ENCODE measurements at places on chromosomes 5 and 9.

GRCh38 chr5:160169326-160169725 is 50.1 kb upstream of the PWWP2A start:
- H3K27me3 ChIP-seq = no peaks in the 10 kb centered on the region
- H3K4me1 ChIP-seq = peaks cover 21% of the 10 kb centered on the region
- no peak overlapping the region for H3K27ac ChIP-seq
- no peak overlapping the region for H3K4me3 ChIP-seq
- DNase-seq = no peak

DNA sequence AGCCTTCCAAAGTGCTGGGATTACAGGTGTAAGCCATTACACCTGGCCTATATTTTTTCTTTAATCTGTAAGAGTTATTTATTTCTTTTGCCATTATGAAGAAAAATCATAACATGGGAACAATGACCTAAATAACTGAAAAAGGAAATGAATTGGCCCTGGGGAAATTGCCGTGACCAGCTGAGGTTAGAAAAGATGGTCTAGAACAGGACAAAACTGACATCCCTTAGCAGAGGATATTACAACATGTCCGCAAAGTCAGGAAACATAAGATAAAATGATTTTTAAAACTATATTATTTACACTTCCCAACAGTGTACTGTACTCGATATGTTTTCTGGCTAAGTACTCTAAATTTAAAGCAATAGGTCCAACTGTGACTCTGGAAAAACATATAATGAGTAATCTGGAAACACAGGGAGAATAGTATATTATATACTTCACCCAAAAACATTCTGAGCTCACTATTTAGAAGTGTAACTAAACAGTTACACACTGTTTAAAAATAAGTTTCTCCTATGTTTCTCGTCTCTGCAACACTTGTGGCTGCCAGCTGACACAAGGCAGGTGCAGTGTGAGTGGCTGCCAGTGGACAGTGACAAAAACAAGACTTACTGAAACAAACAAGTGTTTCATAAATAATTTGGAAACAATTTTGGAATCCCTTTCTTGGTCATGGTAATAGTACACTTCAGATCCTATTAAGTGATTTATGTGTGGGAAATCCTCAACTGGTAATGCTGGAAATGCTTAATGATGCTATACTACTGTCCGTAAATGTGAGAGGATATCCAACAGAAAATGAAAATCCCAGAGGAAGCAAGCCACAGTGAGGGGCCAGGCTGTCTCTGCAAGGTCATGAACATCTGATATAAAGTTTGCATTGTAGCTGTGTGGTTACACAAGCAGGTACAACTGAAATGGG is 69.1 kb downstream of the C9orf85 start:
- no peaks in the 10 kb centered on the region for H3K36me3 ChIP-seq
- no peak for DNase-seq
- H3K4me1 ChIP-seq = no peaks in the 10 kb centered on the region
- H3K27me3 ChIP-seq = no peaks in the 10 kb centered on the region

- no peak overlapping the region for H3K27ac ChIP-seq
- DNase-seq = no peak
- H3K4me3 ChIP-seq = no peak overlapping the region
- no peaks in the 10 kb centered on the region for H3K4me1 ChIP-seq
These were observed 152.4 kb upstream of the RAPGEF1 start for GRCh38 chr9:131892162-131892707.

DNA sequence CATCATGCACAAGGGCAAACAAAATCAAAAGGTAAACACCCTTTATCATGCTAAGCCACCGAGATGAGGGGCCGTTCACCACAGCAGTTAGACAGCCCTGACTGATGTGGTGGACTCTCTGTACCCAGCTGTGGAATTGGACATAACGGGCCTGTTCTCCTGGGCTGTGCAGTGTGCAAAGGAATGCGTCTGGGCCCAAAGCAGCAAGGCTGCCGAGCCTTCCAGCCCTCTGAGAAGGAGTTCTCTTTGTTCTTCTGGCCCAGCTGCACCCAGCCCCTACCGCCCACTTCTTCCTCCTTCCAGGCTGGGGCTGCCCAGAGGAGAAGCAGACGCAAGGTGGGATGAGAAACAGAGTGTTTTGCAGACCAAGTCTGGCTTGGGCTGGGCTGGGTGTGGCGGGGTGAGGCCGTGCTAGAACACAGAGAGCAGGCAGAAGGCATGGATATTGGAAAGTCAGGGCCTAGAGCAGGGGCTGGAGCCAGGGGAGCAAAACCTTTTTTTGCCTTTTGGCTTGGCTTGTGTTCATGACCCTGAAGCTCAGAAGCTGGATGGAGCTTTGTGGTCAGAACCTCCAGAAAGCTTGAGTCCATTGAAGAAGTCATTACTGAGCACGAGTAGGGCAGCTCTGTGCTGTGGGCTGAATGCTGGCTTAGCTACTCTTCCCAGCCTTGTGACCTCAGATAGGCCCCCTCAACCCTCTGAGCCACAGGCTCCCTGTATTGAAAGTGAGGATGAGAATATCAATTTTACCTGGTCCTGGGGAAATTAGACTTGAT is 49.8 kb upstream of the SH3PXD2B start:
- H3K27ac ChIP-seq = no peak overlapping the region
- peak; percentile 29 for DNase-seq
- no peaks in the 10 kb centered on the region for H3K27me3 ChIP-seq
- no peaks in the 10 kb centered on the region for H3K4me1 ChIP-seq
- no peak overlapping the region for H3K4me3 ChIP-seq
- no peaks in the 10 kb centered on the region for H3K36me3 ChIP-seq

- H3K4me1 ChIP-seq = no peaks in the 10 kb centered on the region
- H3K36me3 ChIP-seq = no peaks in the 10 kb centered on the region
- H3K27ac ChIP-seq = no peak overlapping the region
These were observed 499.7 kb downstream of the SLCO4C1 start for GRCh38 chr5:101796427-101796826.

GRCh38 chr9:21070171-21070571 is 7.6 kb downstream of the IFNB1 start:
- H3K27ac ChIP-seq = no peak overlapping the region
- peaks cover 3% of the 10 kb centered on the region for H3K4me1 ChIP-seq
- H3K36me3 ChIP-seq = no peaks in the 10 kb centered on the region
- H3K4me3 ChIP-seq = no peak overlapping the region

DNA sequence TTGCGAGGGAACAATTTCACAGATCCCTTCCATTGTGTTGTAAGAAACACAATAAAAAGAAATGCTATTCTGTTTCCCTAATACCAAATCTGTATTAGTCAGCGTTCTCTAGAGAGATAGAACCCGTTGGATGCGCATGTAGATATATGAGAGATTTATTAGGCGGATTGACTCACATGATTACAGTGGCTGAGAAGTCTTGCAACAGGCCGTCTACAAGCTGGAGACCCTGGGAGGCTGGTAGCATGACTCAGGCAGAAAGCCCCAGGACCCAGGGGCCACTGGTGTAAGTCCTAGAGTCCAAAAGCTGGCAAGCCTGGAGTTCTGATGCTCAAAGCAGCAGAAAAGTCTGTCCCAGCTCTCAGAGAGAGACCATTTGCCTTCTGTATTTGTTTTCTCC is 18.4 kb upstream of the IL17B start:
- H3K27me3 ChIP-seq = no peaks in the 10 kb centered on the region
- H3K4me1 ChIP-seq = peaks cover 3% of the 10 kb centered on the region
- H3K27ac ChIP-seq = no peak overlapping the region
- no peaks in the 10 kb centered on the region for H3K36me3 ChIP-seq
- no peak overlapping the region for H3K4me3 ChIP-seq

GRCh38 chr5:28468166-28468565 is 1429.8 kb upstream of the CDH9 start:
- peaks cover 9% of the 10 kb centered on the region for H3K27me3 ChIP-seq
- no peak for DNase-seq
- no peak overlapping the region for H3K27ac ChIP-seq

DNA sequence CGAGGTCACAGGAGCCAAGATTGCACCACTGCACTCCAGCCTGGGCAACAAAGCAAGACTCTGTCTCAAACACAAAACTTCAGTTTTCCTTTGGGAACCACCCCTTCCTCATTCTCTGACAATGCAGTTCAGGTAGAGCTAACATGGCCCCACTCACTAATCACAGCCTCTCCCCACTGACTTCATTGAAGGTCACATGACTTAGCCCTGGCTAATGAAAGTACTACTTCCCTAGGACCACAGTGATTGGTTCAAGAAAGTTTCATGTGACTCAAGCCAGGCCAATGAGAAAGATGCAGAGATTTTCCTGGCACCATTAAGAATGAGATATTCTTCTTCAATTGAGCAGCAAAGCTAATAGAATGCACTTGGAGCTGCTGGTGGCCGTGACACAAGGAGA is 67.2 kb upstream of the GPBP1 start:
- H3K27me3 ChIP-seq = no peaks in the 10 kb centered on the region
- DNase-seq = no peak
- H3K4me1 ChIP-seq = no peaks in the 10 kb centered on the region
- H3K36me3 ChIP-seq = no peaks in the 10 kb centered on the region
- no peak overlapping the region for H3K27ac ChIP-seq

DNA sequence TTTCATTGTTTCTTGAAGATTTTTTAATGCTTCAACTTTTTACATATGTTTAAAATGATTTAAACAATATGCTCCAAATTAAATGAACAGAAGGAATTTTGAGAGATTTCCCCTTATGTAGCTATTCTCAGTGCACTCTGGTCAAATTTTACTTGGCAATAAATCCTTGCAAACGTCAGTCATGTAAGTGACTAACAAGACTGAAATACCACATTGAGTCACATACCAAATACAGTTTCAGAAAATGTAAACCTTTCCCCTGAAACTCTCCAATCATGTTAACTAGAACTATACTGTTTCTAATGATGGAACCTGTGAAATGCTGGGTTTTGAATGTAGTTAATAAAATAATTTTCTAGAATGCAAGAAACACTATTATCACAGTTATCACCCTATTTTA is 29.6 kb downstream of the SAR1B start:
- no peak overlapping the region for H3K4me3 ChIP-seq
- H3K27me3 ChIP-seq = no peaks in the 10 kb centered on the region
- DNase-seq = no peak
- no peaks in the 10 kb centered on the region for H3K4me1 ChIP-seq

DNA sequence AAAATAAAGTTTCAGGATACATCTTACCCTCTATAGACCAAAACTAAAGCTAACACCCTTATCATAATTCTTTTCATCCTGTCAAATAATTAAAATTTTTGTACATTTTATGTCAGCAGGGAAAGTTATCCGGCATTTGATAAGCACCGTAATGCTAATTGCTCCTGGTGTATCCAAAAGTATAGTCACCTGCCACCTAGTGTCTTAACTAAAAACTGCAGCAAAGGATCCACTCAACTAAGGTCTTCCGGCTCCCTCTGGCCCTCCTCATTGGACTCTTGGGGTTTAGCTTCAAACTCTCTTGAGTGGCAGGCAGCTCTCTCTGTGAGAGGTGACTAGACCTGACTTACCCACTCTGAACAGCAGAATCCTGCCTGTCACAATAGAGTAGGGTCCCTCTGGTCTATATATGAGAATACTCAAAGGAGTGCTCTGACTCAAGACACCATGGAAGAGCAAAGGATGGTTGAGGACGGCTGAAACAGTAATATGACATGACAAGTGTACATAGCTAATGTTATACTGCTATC is 60.4 kb upstream of the CAST start:
- no peaks in the 10 kb centered on the region for H3K4me1 ChIP-seq
- no peaks in the 10 kb centered on the region for H3K36me3 ChIP-seq
- no peak overlapping the region for H3K27ac ChIP-seq
- no peak overlapping the region for H3K4me3 ChIP-seq

DNA sequence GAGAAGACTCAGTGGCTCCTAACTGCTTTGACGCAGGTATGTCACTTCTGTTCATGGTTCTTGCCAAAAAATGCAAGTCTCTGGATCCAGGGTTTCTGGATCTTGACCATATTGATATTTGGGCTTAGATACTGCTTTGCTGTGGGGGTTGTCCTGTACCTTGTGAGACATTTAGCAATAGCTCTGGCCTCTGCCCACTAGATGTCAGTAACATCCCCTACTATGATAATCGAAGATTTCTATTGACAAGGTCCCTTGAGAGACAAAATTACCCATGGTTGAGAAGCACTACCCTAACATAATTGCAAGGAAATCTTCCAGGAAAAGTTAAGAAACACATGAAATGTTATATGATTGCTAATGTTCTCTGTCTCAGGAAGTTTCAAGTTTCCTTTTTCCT is 285.4 kb downstream of the TMEM232 start:
- no peaks in the 10 kb centered on the region for H3K4me1 ChIP-seq
- DNase-seq = peak; percentile 74
- no peaks in the 10 kb centered on the region for H3K27me3 ChIP-seq
- H3K36me3 ChIP-seq = no peaks in the 10 kb centered on the region

DNA sequence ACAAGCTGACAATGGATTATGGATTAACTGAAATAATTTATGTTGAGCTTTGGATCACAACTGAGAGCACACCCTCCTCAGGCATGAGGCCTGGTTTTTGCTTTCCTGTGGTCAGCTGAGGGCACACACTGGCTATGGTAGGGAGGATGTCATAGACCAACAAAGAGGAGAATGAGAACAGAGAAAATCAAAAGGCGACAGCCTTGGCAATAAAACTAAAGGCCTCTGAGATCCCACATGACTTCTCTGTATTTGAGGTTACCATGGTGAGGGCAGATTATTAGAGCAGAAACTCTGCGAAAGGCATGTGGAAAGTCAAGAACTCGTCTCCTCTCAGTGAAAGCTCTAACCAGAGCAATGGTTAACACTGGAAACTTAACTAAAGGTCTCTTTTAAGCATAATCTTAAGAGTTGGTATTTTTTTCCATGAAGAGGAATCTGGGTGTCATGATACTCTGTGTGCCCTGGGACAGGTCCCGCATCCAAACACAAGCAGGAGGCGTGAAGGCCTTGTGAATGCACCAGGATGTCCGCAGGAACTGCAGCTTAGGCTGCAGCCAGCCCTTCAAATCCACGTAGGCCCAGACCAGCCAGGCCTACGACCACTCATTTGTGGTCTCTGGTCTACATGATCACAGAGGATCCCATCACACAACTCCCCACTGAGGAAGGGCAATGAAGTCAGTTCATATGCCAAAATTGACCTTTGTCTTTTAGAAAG is 12.4 kb upstream of the MEIKIN start:
- H3K27me3 ChIP-seq = no peaks in the 10 kb centered on the region
- H3K4me3 ChIP-seq = no peak overlapping the region
- H3K36me3 ChIP-seq = no peaks in the 10 kb centered on the region
- peak overlapping the region; percentile 88 for H3K27ac ChIP-seq
- H3K4me1 ChIP-seq = no peaks in the 10 kb centered on the region

DNA sequence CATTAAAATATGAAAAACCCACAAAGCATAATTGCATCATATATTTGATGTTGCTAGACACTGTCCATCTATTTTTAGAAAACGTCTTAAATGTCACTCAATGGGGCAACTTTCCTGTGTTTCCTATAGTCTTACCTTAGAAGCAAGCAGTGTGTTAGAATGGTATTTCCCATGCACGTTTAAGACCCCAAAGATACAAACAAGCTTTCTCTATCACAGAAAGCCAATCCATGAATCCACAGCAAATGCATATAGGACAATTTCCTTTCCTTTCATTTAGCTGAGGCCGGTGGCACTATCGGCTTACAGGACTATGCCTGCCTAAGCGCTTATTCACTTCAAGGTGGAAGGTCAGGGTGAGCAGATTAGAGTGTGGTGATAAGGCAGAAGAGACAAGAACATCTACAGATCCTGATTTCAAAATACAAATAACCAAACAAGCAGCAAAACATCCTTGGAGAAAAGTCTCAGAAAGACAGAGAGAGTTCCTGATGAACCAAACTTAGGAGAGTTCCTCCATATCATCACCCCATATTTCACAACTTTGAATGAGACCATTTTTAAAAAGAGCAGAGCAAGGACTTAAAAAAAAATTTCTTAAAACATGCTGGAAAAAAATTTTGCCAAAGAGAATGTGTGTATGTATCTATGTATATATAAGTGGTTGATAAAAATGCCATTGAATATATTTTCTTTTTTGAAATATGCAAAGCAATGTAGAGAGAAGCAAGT is 57.2 kb downstream of the MEF2C start:
- DNase-seq = no peak
- H3K4me1 ChIP-seq = peaks cover 3% of the 10 kb centered on the region
- no peaks in the 10 kb centered on the region for H3K27me3 ChIP-seq
- H3K27ac ChIP-seq = no peak overlapping the region
- H3K4me3 ChIP-seq = no peak overlapping the region
- no peaks in the 10 kb centered on the region for H3K36me3 ChIP-seq

Measured in endodermal cell (in vitro differentiated cells).